ENCODE measurements at places on chromosomes 6 and 20.
A peak's percentile ranks its signal among the peaks of the same experiment; 100 is the strongest.

- peak; percentile 81 for DNase-seq
These were observed 524.0 kb downstream of the UTRN start for GRCh38 chr6:144809120-144809519.

DNA sequence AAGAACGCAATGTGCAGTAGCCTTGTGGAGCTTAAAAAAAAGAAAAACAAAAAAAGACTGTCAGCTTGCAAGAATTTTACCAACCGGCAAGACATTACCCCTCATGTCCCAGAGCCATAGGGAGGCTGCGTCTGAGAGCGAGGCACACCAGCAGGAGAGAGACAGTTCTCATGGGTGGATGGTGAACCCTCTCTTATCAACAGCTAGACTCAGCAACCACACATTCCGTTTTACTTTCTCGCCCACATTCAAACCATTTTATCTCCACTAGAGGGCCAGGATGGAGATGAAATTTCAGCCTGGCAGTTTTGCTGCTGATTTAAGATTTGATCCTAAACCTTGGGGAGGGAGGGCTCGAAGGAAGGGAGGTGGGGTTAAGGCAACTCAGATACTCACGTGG, 247.0 kb downstream of the ATXN1 start:
- peak; percentile 43 for DNase-seq

DNA sequence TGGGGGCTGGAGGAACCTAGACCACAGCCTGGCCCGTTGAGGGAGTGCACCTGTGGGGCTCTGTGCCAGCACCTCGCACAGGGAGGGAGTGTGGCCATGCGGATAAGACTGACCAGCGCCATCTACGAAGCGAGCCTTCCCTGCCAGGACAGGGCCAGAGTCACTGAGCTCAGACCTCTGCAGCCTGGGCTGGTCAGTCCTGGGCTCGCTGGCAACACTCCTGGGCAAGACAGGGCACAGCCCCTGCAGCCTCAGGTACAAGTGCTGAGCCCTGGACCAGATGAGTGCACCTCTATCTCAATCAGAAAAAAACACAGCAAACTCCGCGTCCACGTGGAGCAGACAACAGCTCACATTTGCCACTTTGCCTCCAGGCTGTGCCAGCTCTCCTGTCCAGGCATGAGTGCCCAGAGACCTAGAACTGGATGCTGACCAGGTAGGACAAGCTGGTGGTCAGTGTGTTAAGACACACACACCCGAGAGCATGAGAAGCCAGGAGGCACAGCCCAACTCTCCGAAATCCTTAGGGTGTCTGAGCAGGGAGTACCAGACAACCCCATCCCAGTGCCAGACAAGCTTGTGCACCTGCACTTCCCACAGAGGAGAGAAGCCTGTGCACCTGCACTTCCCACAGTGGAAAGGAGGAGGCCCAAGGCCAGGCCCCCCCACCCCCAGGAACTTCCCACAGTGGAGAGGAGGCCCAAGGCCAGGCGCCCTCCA, 4.9 kb downstream of the ARFRP1 start:
- no peak for DNase-seq

DNA sequence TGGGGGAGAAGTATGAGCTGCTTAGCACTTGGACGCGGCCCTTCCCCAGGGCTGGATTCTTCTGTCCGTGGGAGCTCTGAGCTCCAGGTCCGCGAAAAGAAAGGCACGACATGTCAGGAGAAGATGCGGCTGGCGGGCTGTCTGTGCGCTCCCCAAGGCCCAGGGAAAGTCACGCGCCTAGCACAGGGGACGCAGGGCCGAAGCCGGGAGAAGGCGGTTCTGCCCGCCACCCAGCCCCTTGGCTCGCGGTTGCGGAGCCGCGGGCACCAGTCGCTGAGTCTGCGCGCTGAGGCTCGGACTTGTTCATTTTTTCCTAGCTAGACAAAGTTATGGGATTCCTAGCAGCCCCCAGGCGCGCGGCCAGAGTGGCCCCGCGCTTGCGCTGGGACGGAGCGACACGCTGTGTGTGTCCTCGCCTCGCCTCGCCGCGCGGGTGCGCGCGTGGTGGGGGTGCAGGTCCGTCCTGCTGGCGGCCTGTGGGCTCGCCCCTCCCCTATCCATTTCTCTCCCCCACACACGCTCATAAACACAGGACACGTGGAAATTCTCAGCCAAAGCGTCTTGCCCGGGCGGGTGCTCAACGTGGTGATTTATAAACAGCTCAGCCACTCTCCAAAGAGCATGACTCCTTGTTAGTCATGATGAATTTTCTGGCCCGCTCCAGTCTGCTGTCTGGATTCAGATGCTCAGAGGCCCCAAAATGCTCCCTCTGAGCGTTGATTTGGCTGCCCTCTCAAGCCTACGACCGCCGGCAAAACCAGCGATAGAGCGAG, 1.9 kb upstream of the POU3F2 start:
- peak; percentile 10 for DNase-seq

DNA sequence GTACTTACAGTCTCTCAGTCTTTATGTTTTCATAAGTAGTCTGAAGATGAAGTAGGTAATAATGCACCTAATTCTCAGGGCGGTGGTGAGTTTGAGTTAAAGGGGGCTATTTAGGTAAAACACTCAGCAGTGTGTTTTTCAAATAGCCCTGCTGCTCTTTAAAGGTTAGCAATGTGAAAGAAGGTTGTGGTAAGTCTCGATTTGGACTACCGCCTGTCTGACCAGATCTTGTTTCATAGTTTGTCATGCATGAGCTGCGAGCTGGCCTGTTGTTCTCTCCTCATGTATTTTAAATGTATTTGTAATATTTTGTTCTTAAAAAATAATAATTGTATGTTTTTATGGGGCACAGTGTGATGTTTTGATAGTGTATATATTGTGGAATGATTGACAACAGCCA, 340.2 kb downstream of the DHX35 start:
- no peak for DNase-seq

DNA sequence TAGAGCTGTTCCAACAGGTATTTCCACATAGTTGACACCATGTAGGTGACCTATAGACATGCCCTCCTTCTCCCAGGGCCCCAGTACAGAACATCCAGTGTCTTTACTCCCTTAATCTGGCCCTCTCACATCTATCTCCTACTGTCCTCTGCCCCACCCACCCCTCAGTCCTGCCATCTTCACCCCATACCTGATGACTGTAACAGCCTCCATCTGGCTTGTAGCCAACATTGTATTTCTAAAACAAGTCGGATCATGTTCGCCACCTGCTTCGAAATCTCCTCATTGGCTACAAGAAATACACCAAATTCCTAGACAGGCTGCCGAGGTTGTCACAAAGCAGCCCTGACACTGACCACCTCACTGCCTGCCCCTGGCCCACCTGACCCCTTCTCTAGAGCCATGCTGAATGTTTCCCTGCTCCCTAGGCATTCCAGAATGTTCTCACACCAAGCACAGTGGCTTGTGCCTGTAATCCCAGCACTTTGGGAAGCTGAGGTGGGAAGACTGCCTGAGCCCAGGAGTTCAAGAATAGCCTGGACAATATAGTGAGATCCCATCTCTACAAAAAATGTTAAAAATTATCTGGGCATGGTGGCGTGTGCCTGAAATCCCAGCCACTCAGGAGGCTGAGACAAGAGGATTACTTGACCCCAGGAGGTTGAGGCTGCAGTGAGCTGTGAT, 6.0 kb downstream of the ZC3H12D start:
- DNase-seq: no peak

DNA sequence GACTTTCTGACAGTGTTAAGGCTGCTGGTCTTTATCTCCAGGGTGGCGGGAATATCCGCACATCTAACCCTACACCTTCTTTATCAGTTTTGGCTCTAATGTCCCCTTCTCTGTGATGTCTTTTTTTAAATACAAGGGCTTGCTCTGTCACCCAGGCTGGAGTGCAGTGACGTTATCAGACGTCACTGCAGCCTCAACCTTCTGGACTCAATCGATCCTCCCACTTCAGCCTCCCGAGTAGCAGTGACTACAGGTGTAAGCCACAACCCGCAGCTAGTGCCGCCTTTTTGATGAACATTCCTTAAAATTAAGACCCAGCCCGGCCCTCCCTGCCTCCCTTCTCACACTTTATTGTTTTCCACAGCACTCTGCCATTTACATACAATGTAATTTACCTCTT, 120.1 kb upstream of the CDH4 start:
- DNase-seq: no peak

GRCh38 chr6:25278261-25278913, 787 bp upstream of the CARMIL1 start:
- no peak for DNase-seq

DNA sequence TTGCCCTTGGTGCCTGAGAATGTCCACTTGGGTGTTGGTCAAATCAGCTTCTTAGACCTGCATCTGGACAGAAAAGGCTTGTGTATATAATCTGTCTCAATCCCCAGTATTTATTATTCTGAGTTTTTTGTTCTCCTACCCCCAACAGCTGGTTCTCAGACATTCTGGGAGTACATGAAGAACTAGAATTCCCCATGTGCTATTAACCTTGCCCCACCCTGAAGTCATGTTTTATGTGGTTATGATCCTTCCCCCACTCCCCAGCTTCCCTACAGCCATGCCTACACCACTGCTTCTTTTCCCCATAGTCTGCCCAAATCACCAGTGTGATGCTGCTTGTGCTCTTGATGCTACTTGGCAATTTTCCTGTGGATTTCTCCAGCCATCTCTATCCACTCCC, 157.0 kb downstream of the ADAT2 start:
- DNase-seq: no peak

DNA sequence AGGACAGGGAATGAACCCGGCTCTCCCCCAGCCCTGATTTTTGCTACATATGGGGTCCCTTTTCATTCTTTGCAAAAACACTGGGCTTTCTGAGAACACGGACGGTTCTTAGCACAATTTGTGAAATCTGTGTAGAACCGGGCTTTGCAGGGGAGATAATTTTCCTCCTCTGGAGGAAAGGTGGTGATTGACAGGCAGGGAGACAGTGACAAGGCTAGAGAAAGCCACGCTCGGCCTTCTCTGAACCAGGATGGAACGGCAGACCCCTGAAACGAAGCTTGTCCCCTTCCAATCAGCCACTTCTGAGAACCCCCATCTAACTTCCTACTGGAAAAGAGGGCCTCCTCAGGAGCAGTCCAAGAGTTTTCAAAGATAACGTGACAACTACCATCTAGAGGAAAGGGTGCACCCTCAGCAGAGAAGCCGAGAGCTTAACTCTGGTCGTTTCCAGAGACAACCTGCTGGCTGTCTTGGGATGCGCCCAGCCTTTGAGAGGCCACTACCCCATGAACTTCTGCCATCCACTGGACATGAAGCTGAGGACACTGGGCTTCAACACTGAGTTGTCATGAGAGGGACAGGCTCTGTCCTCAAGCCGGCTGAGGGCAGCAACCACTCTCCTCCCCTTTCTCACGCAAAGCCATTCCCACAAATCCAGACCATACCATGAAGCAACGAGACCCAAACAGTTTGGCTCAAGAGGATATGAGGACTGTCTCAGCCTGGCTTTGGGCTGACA, 28.8 kb upstream of the ZBP1 start:
- DNase-seq: no peak

GRCh38 chr20:61786230-61786629, 279.5 kb downstream of the TAF4 start:
- DNase-seq: no peak

- no peak for DNase-seq
These were observed 539 bp downstream of the TMEM200A start for GRCh38 chr6:130366107-130367005.

DNA sequence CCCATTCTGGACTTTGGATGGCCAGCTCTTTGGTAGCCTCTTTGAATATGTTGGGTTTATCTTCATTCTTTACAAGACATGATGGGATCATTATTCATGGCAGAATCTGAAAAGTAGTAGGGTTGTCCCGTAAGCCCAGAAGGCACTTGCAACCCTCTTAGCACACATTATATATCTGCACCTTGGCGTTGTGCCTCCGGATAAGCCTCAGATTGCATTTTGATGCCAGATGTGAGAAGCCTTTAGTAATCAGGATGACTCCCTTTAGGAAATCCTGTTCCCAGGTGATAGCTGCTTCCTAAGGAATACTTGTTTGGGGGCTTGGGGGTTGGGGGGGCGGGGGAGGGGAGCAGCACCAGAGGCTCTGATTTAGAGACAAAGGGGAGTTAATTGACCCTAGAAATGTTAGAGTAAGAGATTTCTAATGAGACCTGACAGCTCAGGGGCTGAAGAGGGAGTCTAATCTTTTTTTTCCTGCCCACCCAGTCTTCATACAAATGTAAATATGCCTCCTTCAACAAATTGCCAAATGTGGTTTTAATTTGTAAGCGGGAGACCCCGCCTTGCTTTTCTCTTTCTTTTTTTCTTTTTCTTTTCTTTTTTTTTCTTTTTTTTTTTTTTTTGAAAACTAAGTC, 55.1 kb downstream of the JAG1 start:
- DNase-seq: no peak

DNA sequence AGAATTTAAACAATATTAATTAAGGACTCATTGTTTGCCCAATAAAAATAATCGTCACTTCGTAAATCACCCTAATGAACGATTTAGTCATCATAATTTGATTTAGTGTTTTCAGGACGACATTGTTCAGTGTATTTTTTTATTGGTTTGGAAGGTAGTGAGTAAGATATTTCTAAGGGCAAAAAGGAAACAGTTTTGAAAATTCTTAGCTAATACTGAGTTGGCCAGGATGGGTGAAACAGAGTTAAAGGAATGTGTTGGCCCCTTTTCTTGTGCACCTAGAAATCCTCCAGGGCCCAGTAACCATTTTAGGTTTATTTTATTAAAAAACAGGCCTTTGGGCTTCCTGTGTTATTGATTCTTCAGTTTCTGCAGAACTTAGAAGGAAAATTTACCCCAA, 25.3 kb downstream of the ANKS1A start:
- no peak for DNase-seq

DNA sequence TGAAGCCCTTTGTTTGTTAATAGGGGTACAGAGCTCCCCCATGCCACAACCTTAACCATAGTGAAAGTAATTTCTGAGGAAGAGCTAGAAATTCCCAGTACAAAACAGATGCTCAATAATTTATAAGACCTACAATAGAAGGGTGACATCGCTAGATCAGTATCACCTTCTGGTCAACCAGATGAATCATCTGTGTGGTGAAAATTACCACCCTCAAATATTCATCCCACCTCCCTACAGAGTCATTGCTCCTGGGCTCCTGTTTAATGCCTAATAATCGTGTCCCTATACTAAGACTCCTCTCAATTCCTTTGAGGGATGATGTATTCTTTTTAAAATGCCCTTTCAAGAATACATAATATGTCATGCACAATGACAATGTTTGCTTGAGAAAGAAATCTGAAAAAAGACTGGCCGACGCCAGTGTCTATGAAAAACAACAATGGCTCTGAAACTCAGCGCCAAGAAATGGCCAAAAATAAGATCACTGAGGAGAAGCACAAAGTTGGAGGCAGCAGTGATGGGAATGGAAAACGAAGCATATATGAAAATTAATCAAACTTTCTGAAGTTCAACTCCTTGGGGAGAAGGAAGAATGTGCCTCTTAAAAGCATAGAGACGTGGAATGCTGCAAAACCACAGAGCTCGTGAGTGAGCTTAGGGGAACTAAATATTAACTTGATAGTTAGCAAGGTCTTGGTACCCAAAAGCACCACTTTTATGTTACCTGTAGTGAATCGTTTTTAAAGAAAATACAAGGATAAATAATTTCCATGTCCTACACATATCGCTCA, 11.0 kb upstream of the ADGRF5 start:
- no peak for DNase-seq
